ENCODE measurements at places on chromosomes 16 and 17. TPM values are rescaled to one million over a fixed set of nuclear protein-coding genes. Genes with fewer than 3 reads are reported as not detected.

The CCL7 gene
- 3.1 TPM for total RNA-seq

The USP43 gene
- 0.21 TPM for total RNA-seq

The C16orf92 gene
- not detected for total RNA-seq

The KRTAP4-7 gene
- not detected for total RNA-seq

The PPP1R27 gene
- total RNA-seq = not detected

The CCL17 gene
- not detected for total RNA-seq

The CHRNE gene
- 2.2 TPM for total RNA-seq

The MRPL38 gene
- 45.4 TPM for total RNA-seq

The KRTAP16-1 gene
- total RNA-seq = 0.21 TPM

The HSF5 gene
- total RNA-seq = 1.7 TPM

The HSD17B1 gene
- total RNA-seq = 0.31 TPM

The KRT36 gene
- not detected for total RNA-seq

The SOX8 gene
- 1.0 TPM for total RNA-seq

The MYL4 gene
- not detected for total RNA-seq

The FBXW10 gene
- not detected for total RNA-seq

The PDILT gene
- not detected for total RNA-seq

The HBA2 gene
- total RNA-seq = 22.1 TPM

The PFAS gene
- 6.0 TPM for total RNA-seq
